ENCODE measurements at places on chromosomes 13 and 19. TPM values are rescaled to one million over a fixed set of nuclear protein-coding genes. Genes with fewer than 3 reads are reported as not detected.

MCEMP1 gene
- total RNA-seq = not detected

ODAD3 gene
- total RNA-seq = 3.9 TPM

NMRK2 gene
- 32.9 TPM for total RNA-seq

GPR183 gene
- total RNA-seq = 11.5 TPM

MICU2 gene
- 111 TPM for total RNA-seq

APLP1 gene
- total RNA-seq = 134 TPM

BCKDHA gene
- 127 TPM for total RNA-seq

C19orf67 gene
- total RNA-seq = 3.6 TPM

LGALS7B gene
- total RNA-seq = not detected

PRR20C gene
- not detected for total RNA-seq

SBSN gene
- total RNA-seq = 0.15 TPM

ZGLP1 gene
- total RNA-seq = 9.3 TPM

IL17D gene
- 28.5 TPM for total RNA-seq

ZNF772 gene
- 37.9 TPM for total RNA-seq

GRK1 gene
- 0.21 TPM for total RNA-seq

ZNF677 gene
- total RNA-seq = 47.0 TPM

TUBB4A gene
- total RNA-seq = 18.2 TPM

SLC25A41 gene
- total RNA-seq = 1.9 TPM

SGCG gene
- total RNA-seq = 0.09 TPM
